Activated CD4-positive, alpha-beta T cell treated with anti-CD3 and anti-CD28 coated beads, Interleukin-2, amount 50 U/mL, for 1 hour (primary cell): ENCODE measurements at places on chromosomes 13 and 19.

DNA sequence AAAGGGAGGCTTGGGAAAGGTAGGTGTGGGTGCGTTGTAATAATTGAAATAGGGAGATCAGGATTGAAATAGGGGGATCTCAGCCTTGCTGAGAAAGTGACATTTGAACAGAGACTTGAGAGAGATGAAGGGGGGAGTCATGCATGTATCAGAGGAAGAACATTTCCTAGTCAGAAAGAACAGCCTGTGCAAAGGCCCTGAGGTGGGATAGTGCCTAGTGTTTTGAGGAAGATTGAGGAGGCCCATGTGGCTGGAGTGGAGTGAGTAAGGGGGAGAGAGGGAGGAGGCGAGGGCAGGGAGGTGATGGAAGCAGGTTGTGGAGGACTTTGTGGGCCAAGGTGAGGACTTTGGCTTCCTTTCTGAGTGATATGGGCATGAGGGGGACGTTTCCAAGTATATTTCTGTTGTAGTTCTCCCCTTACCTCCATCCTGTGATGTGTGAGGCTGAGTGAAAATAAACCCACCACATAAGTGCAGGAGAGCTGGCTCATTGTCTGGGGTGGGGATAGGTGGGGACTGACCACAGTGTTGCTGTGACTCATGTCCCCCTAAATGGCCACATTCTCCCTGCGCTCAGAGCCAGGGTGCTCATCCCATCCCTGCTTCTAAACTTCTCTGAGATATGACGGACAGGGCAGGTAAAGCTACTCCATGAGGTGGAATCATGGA, 17.8 kb downstream of the ACTL9 start:
- no peak for DNase-seq

DNA sequence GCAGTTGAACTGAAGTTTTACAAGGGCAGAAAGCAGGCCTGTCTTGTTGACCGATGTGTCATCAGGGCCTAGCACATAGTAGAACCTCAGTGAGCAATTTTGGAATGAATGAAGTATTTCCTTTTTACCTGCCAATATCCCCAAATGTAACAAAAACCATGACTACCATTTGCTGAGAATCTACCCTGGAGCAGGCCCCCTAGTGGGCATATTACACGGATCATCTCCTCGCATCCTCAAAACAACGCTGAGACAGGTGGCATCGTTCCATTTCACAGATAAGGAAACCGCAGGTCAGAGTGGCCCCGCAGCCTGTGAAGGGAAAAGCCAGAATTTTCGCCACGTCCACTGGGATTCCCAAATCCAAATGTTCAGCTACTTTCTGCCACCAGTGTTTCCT, 77.9 kb downstream of the CACNA1A start:
- DNase-seq, result peak; percentile 10

GRCh38 chr13:44489751-44490150, 86.4 kb downstream of the TSC22D1 start:
- DNase-seq, result no peak

DNA sequence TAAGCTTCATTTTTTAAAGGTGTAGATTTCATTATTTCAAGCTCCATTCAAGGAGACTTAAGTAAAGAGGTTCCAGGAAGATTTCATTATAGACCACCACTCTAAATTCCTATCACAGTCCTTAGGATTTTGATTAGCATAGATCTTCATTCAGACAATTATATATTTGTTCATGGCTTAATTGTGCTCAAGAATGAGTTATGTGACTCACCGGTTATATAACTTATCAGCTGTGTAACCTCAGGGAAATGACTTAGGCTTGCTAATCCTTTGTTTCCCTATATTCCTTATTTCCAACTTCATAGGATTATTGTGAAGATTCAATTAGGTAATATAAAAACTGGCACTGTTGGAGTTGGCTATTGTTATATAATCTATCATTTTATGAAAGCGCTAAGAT, 632.8 kb upstream of the SPRY2 start:
- DNase-seq, result no peak

- DNase-seq, result no peak
Measured at GRCh38 chr19:51503286-51503817, 1.8 kb upstream of the SIGLEC12 start.

GRCh38 chr19:3949997-3950859, 17.4 kb downstream of the NMRK2 start:
- DNase-seq, result no peak

DNA sequence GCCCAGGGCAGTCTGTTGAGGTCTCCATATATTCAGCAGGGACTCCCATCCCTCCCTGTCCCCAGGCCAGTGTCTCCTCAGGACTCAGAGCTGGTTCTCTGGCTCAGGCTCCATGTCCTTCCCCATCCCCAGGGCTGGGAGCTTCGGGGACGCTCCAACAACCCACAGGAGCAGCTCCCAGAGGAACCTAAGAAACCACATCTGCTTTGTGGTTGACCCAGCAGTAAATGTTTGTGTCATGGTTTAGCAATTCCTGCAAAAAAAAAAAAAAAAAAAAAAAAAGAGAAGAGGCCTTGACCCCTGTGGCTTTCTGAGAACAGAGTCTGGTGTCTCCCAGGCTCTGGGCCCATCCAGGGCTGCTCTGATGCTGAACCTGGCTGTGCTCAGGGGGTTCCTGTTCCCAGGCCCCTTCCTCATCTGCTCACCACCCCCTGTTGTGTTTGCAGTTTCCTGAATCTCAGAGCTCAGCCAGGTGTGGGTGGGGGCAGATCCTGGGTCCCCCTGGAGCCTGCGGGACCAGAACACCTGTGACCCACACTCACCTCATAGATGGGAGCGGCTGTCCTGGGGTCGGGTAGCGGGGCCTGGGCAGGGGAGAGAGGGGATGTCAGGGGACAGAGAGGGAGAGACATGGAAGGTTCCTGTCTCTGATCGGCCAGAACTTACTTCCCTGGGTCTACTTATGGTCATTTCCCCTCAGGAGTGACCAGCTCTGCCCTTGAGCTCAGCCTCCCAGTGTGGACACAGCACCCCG, 25.2 kb upstream of the CEACAM1 start:
- no peak for DNase-seq

DNA sequence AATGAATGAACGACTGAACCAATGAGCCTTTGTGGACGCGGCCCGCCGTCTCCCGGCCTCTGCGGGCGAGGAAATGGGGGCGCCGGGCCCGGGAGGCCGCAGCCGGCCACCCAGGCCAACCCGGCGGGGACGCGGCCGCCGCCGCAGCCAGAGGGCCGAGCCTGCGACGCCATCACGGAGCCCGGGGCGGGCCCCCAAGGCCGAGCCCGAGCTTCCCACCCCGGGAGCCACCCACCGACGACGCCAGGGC, 216 bp downstream of the SUGP2 start:
- DNase-seq, result no peak

- no peak for DNase-seq
Measured at GRCh38 chr19:41530761-41531301, 45.1 kb upstream of the CEACAM21 start.

- peak; percentile 11 for DNase-seq
Measured at GRCh38 chr13:25375727-25376358, 4.1 kb downstream of the ATP8A2 start.

DNA sequence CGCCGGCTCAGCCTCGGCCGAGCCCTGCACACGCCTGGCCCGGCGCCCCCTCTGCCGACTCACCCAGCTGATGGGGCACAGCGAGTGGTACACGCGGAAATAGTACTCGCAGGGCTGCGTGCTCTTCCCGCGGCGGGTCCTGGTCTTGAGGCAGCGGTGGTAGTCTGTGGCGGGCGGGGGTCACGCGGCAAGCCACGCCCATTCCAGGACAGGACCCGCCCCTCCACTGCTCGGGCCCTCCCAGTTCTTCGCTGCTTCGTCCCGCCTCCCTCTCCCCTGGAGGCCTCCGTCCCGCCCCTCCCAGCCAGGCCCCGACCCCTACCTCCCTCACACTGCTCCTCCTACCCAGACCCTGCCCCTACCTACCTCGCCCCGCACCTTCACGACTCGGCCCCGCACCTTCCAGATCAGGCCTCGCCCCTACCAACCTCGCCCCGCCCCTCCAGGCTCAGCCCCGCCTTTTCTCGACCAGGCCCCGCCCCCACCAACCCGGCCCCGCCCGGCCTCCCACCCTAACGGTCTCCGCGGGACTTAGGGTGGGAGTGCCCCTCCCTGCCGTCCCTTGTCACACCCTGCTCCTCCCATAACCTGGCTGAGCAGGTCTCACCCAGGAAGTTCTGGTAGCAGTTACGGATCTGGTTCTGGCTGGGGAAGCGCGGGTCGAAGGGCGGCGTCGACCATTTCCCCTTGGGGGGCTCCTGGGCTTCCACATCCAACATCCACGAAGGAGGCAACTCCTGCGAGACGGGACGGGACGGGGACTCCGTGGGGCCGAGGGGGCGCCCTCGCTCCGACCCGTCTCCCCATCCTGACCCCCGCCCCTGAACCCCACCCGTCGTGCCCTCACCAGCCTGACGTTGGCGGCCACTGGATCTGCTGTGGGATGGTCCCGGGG, 469 bp downstream of the COX6B2 start:
- DNase-seq, result peak; percentile 70

- DNase-seq, result no peak
Measured at GRCh38 chr13:102642475-102642874, 45.7 kb downstream of the TPP2 start.

GRCh38 chr13:39451860-39452301, 151.1 kb downstream of the LHFPL6 start:
- DNase-seq, result no peak

DNA sequence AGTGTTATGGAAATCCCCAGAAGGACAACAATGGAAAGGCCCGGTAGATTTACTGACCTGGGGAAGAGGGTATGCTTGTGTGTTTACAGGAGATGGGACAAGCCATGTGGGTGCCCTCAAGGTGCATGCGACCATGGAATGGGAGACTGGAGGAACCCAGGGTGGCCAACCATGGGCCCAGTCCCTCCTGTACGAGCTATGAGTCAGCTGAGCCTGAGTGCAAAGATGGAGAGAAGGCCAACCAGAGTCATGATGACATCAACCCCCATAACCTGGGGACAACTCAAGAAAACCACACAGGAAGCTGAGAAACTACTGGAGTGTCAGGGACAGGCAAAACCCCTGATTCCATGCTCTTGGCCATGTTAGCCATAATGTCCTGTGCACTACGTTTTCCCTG, 7.8 kb downstream of the ZNF350 start:
- DNase-seq, result no peak

DNA sequence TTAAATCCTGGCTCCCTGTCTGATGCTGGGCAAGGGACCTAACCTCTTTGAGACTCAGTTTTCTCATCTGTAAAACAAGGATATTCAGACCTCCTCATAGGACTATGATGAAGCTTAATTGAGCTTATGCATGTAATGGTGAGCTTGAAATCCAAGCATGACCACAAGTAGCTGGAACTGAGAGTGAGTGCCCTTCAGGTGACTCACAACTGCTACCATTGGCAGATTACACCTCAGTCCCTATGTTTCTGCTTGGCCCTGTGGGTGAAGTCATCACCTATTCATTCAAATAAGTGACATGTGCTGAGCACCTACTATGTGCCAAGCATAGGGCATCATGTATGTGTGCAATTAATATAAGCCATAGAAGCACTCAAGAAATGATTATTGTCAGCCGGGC, 25.7 kb downstream of the NOVA2 start:
- DNase-seq, result no peak

DNA sequence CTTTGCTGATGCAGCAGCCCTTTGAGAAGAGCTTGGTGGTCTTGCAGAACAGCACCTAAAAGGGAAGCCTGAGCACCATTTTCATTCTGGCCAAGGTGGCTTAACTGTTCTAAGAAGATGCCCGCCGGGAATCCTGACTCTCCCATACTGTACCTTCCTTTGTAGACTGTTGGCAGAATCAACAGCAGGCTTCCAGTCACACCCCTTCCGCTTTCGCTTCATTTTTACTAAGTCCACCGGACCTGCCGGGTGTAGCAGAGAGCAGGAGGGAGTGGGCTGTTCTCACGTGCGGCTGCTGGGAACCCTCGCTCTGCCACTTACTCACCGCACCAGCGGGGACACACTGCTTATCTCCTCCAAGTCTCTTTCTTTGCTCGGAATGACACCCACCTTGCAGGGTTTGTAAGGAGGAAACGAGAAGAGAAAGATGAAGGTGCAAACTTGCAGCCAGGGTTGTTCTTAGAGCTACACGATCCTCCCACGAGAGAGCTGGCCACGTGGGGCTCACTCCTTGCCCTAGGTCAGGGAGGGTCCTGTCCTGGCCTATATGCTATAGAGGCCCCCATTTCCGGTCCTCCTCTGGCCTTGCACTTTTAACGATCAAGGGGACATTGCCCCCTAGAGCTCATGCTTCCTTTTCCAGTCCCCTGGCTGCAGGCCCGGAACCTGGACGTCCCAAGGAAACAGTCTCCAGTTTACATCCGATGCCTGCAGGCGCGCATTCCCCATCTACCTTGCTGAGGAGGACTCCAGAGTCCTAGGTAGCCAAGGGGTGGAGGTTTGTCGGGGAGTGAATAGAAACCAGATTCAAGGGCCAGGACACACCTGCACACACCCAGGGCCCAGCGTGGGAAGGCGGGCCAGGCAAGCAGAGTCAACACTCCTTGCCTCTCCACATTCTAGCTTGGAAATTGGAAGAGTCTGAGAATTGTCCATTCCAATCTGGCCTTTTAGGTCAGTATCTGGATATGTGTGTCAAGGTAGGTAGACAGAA, 453.6 kb downstream of the IRS2 start:
- no peak for DNase-seq

DNA sequence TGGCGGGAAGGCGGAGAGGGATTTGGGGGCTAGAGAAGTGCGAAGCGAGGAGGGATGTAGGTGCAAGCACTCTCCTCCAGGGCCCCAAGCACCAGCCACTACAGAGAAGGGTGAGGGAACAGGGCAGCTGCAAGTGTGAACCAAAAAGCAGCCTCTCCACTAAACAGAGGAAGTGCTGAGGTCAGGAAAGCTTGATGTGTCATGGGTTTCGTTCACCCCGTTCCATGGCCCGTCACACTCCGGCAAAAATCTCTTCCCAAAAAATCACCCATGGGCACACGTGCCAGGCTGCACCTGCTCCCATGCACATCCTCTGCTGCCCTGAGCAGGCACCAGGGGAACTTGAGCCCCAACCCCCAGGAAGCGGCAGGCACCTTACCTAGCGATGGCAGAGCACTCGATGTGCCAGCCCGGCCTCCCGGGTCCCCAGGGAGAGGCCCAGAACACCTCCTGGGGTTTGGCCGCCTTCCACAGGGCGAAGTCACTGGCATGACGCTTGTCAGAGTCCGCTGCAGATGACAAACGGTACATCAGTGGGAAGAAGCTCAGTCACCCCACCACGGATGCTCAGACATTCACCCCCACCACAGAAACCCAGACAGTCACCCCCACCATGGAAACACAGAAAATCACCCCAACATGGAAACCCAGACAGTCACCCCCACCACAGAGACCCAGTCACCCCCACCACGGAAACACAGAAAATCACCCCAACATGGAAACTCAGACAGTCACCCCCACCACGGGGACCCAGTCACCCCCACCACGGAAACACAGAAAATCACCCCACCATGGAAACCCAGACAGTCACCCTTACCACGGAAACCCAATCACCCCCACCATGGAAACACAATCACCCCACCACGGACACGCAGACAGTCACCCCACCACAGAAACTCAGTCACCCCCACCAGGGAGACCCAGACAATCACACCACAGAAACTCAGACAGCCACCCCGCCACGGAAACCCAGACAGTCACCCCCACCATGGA, 29.0 kb downstream of the CARS2 start:
- no peak for DNase-seq

- DNase-seq, result no peak
Measured at GRCh38 chr13:112972867-112973576, 4.0 kb downstream of the MCF2L start.
